ENCODE measurements at places on chromosomes 4 and X. TPM values are rescaled to one million over a fixed set of nuclear protein-coding genes. Genes with fewer than 3 reads are reported as not detected.

ITM2A gene
- 64.4 TPM for total RNA-seq

GRCh38 chr4:105208561-105208960 lies 61.9 kb downstream of the TET2 start:
- DNase-seq, result no peak

- DNase-seq, result no peak
Observed at GRCh38 chr4:54662901-54663585, 5.3 kb downstream of the KIT start.

ZNF718 gene
- total RNA-seq, result 5.9 TPM

Measured in left ventricle myocardium inferior (tissue), 1 donor.